Muscle of arm (tissue), 14 donors: ENCODE measurements at places on chromosomes 2 and 18. TPM values are rescaled to one million over a fixed set of nuclear protein-coding genes. Genes with fewer than 3 reads are reported as not detected.

Gene ANKRD30BL
- polyA plus RNA-seq = 0.07 TPM

Gene CD207
- polyA plus RNA-seq = not detected

Gene GATA6
- 4.5 TPM for polyA plus RNA-seq

Gene LHCGR
- polyA plus RNA-seq = not detected

Gene EMILIN2
- 33.6 TPM for polyA plus RNA-seq

Gene TRIM43
- polyA plus RNA-seq = not detected

Gene GPR17
- polyA plus RNA-seq = 3.5 TPM

Gene LTBP1
- 66.6 TPM for polyA plus RNA-seq

Gene IL36B
- not detected for polyA plus RNA-seq

Gene PREB
- polyA plus RNA-seq = not detected

Gene TUBA3E
- polyA plus RNA-seq = not detected

Gene RNF125
- not detected for polyA plus RNA-seq

Gene DHRS9
- not detected for polyA plus RNA-seq

Gene M1AP
- polyA plus RNA-seq = not detected

Gene DSG2
- 7.3 TPM for polyA plus RNA-seq

Gene CFC1
- polyA plus RNA-seq = not detected

Gene HOXD10
- polyA plus RNA-seq = 0.42 TPM

Gene PRSS56
- 0.62 TPM for polyA plus RNA-seq

Gene GAD1
- 1.9 TPM for polyA plus RNA-seq

Gene NGEF
- 1.5 TPM for polyA plus RNA-seq

Gene DNAH6
- polyA plus RNA-seq = 0.12 TPM

Gene OSBPL6
- 5.0 TPM for polyA plus RNA-seq

Gene SCN2A
- 0.04 TPM for polyA plus RNA-seq

Gene ZNF396
- polyA plus RNA-seq = 1.4 TPM

Gene SCG2
- not detected for polyA plus RNA-seq

Gene TNFRSF11A
- polyA plus RNA-seq = 4.4 TPM

Gene PPP1R1C
- polyA plus RNA-seq = not detected

Gene CAPN14
- polyA plus RNA-seq = not detected

Gene UGT1A3
- not detected for polyA plus RNA-seq

Gene FASTKD1
- 28.5 TPM for polyA plus RNA-seq

Gene CYS1
- polyA plus RNA-seq = 8.2 TPM

Gene GALR1
- 0.03 TPM for polyA plus RNA-seq

Gene KRTCAP3
- polyA plus RNA-seq = 1.5 TPM

Gene ZNF516
- polyA plus RNA-seq = 47.6 TPM

Gene COL4A4
- polyA plus RNA-seq = 0.21 TPM

Gene TANK
- 25.0 TPM for polyA plus RNA-seq

Gene PLB1
- polyA plus RNA-seq = 2.0 TPM

Gene C1GALT1C1L
- 1.1 TPM for polyA plus RNA-seq

Gene SH3RF3
- polyA plus RNA-seq = 4.2 TPM

Gene PLEKHH2
- polyA plus RNA-seq = 7.3 TPM

Gene OSR1
- polyA plus RNA-seq = 10.3 TPM

Gene CXCR1
- polyA plus RNA-seq = not detected

Gene BCL11A
- 13.8 TPM for polyA plus RNA-seq

Gene THSD7B
- 1.0 TPM for polyA plus RNA-seq

Gene POTEE
- polyA plus RNA-seq = 0.05 TPM

Gene BMP10
- polyA plus RNA-seq = not detected
